Activated CD4-positive, alpha-beta T cell treated with anti-CD3 and anti-CD28 coated beads, Interleukin-2, amount 10 ng/mL, durations not matched to agents 24 days and 14 days (primary cell): ENCODE measurements at places on chromosomes 16 and 17.

- no peak for DNase-seq
Measured at GRCh38 chr16:16059895-16060590, 110.6 kb downstream of the ABCC1 start.

DNA sequence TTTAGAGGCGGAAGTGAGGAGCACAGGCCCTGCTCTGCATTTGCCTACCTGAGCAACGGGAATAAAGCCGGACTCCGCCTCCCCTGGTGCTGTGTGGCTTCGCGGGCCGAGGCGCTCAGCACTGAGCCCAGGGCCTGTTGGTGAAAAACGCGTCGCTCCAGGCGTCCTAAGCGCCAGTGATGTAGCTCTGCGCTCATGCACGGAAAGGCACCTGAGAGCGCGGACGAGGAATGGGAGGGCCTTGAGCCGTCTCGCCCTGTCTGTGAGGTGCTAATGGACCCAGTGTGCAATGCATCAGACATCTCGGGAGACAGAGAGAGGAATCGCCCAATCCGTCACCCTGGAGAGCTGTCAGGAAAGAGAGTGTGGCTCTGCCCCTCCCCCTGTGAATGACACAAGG, 17.2 kb upstream of the ATP2A3 start:
- no peak for DNase-seq

DNA sequence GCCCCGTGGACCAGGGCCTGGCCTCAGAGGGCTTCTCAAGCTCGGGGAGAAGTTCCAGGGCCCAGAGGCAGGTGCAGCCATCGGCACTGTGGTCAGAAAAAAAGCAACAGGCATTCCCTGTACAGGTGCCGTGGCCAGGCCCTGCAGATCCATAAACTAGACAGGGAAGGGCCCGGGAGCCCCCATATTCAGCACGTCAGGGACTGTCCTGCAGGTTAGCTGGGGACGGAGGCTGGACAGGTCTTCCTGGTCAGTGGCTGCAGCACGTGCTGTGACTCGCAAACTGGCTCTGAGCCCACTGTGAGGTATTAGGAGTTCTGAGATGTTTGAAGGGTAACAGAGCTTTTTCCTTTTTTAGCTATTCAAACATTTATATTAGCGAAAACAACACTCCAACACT, 15.0 kb upstream of the C16orf95 start:
- no peak for DNase-seq

- DNase-seq = no peak
Measured at GRCh38 chr16:67463691-67464090, 17.3 kb downstream of the ATP6V0D1 start.

GRCh38 chr16:53061256-53061655, 6.5 kb downstream of the CHD9 start:
- no peak for DNase-seq
